CD4-positive, alpha-beta T cell treated with Interleukin-10 for 1 hour (primary cell): ENCODE measurements at places on chromosomes 12 and 14.

DNA sequence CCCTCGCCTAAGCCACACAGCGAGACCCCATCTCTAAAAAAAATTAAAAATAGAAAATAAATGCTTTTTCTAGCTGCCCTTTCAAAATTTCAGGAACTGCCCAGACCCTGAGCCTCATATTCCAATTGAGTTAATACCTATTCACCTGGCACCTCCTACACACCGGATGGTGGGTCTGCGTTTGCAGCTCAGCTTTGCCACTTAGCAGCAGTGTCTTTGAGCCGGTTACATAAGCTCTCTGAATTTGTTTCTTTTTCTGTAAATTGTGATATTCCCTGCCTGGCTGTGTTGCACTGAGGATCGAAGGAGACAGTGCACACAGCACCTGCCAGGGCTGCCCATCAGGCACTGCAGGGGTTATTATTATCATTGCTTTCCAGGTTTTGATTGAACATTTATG is 125.6 kb downstream of the EML1 start:
- DNase-seq, result no peak

- DNase-seq, result no peak
Measured at GRCh38 chr14:51818748-51819380, 41.5 kb upstream of the GNG2 start.

GRCh38 chr12:43638806-43639205 is 86.8 kb upstream of the ADAMTS20 start:
- no peak for DNase-seq

DNA sequence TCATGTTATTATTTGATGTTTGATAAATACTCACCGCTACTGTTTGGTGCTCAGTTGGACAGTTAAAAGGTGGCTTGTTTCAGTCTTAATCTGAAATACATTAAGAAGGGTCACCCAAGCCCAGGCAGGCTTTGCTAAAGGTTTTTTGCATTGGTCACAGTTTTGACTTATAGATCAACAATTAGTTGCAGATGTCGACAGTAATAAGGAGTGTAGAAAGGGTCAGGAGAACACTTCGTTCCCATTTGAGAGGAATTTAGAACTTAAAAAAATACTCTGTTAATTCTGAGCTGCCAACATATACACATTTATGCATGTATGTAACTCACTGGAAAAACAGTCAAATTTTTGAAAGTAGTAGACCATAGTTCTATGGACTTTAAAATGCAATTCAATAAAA is 130.3 kb downstream of the TMEM30B start:
- no peak for DNase-seq

GRCh38 chr12:15650399-15651128 is 138.6 kb downstream of the EPS8 start:
- DNase-seq, result no peak

- DNase-seq, result no peak
Measured at GRCh38 chr14:67269298-67270060, 28.2 kb downstream of the PALS1 start.

DNA sequence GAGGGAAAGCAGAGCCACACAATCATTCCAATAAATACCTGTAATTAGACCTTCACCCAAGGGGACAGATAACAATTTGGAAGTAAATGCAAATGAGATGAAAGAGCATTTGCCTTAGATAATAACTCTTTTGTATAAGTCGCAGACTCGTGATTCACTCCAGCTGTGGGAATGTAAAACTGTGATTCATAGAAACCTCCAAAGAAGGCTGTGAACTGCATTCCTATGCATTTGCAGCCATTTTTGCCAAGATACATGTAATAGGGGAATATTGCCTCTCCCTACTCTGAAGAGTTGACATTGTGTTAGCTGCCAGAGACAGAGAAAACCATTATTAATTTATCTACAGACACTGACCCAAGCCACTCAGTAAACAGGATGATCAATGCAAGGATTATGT is 181.9 kb upstream of the ARHGAP5 start:
- no peak for DNase-seq

GRCh38 chr12:57604992-57605810 is 577 bp downstream of the DTX3 start:
- DNase-seq, result no peak

- DNase-seq, result no peak
Measured at GRCh38 chr14:103891667-103892215, 36.5 kb upstream of the TDRD9 start.
